ENCODE measurements at places on chromosomes 2 and 18. TPM values are rescaled to one million over a fixed set of nuclear protein-coding genes. Genes with fewer than 3 reads are reported as not detected.

- no peak overlapping the region for H3K27ac ChIP-seq
- H3K36me3 ChIP-seq: no peaks in the 10 kb centered on the region
- H3K4me3 ChIP-seq: no peak overlapping the region
- H3K27me3 ChIP-seq: no peaks in the 10 kb centered on the region
These were observed 226.8 kb upstream of the RAB6C start for GRCh38 chr2:129752686-129753085.

Gene EPB41L3
- not detected for polyA plus RNA-seq

DNA sequence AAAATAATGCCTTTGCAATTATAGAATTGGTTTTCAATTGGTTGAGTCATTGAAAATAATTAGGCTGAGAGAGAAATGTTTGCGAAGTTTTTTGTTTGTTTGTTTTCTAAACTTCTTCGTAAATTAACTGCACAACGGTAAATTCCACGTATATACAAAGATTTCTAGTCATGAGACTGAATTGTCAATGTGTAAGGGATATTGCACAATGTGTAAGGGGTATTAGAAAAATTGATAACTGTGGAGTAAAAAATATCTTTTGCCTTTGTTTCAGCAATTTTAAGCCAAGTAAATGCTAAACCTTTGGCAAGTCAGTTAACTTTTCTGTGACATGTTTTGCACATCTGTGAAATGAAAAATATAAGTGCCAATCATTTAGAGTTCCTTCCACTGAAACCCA lies 606.0 kb downstream of the TMEM182 start:
- no peaks in the 10 kb centered on the region for H3K36me3 ChIP-seq
- H3K27me3 ChIP-seq: no peaks in the 10 kb centered on the region
- H3K4me1 ChIP-seq: no peaks in the 10 kb centered on the region
- no peak overlapping the region for H3K27ac ChIP-seq

Gene ANKRD29
- not detected for polyA plus RNA-seq

DNA sequence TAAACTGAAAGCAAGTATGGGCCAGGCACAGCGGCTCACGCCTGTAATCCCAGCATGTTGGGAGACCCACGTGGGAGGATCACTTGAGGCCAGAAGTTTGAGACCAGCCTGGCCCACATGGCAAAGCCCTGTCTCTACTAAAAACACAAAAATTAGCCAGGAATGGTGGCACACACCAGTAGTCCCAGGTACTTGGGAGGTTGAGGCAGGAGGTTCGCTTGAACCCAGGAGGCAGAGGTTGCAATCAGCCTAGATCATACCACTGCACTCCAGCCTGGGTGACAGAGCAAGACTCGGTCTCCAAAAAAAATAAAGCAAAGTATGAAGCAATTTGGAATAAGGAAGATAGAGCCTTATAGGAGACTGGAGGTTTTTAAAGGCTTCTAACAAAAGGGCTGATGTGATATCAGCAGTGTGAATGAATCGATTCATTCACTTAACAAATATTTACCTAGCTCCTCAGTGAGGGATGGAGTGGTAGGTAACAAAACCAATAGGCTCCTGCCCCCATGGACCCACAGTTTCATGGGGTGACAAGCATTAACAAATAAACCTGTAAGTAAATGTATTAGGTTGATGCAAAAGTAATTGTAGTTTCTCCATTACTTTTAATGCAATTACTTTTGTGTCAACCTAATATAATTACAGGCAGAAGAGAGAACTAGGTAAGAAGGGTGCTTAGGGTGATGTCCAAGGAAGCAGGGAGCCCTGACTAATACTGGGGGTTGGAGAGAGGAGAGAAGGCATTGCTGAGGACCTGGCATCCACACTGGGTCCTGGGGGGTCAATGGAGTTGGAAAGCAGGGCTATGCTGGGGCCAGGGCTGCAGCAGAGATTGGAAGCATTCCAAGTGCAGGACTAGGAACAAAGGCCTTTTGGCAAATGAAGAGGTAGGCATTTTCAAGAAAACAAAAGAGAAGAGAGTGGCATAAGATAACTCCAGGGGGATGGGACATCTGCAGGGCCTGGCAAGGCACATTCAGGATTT lies 195.4 kb upstream of the ARL4C start:
- H3K4me1 ChIP-seq: no peaks in the 10 kb centered on the region
- DNase-seq: no peak
- H3K36me3 ChIP-seq: no peaks in the 10 kb centered on the region
- peaks cover 8% of the 10 kb centered on the region for H3K27me3 ChIP-seq
- no peak overlapping the region for H3K4me3 ChIP-seq

Gene TTN
- polyA plus RNA-seq: 0.58 TPM

DNA sequence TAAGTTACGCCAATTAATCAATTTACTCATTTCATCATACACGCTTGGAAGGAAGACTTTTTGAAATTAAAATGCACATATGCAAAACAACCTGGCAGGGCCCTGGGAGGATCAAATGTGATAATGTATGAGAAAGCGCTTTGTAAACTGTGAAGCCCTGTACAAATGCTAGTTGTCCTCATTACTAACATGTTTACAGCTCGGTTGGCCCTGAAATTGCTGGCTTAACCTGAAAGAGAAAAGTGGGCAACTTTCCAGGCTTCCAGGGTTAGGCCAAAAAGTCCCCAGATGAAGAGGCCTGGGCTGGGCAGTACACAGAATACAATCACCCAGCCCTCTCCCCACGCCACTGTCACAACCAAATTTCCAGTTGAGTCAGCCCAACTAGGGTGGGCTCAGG lies 60.2 kb downstream of the DNMT3A start:
- H3K36me3 ChIP-seq: peaks cover 16% of the 10 kb centered on the region
- H3K4me1 ChIP-seq: peaks cover 49% of the 10 kb centered on the region
- no peak overlapping the region for H3K4me3 ChIP-seq
- no peak overlapping the region for H3K27ac ChIP-seq
- DNase-seq: no peak
- peaks cover 5% of the 10 kb centered on the region for H3K27me3 ChIP-seq

DNA sequence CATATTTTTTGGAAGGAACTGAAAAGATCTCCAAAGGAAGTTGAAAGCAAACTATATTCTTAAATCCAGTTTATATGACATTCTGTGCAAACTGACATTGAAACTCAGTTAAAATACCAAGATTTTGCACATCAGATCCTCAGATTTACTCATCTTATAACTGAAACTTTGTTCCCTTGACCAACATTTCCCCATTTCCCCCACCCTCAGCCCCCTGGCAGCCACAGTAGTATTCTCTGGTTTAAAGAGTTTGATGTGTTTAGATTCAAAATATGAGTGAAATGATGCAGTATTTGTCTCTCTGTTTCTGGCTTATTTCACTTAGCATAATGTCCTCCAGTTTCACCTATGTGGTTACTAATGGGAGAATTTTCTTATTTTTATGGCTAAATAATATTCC lies 99.2 kb upstream of the ITGA4 start:
- no peak overlapping the region for H3K4me3 ChIP-seq
- DNase-seq: no peak
- peaks cover 3% of the 10 kb centered on the region for H3K36me3 ChIP-seq
- no peak overlapping the region for H3K27ac ChIP-seq
- H3K4me1 ChIP-seq: no peaks in the 10 kb centered on the region

DNA sequence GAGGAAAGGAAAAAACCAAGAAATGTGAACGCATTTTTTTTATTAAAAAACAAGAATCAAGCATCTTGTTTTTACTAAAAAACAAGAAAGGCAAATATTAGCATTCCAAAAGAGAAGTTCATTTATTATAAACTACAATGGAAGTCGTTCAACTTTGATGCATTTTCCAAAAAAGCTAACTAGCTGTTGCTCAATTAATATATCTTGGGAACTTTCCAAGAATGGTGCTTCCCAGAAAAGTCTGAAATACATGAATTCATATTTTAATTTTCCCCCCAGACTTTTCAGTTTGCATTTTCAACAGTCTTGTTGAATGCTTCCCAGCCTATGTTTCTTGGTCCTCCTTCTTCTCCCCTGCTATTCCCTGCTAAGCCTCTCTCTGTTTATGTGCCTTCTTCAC lies 7.5 kb upstream of the RND3 start:
- H3K27ac ChIP-seq: no peak overlapping the region
- H3K4me3 ChIP-seq: no peak overlapping the region
- peaks cover 2% of the 10 kb centered on the region for H3K27me3 ChIP-seq
- no peaks in the 10 kb centered on the region for H3K36me3 ChIP-seq
- H3K4me1 ChIP-seq: no peaks in the 10 kb centered on the region
- DNase-seq: no peak

Gene PJVK
- polyA plus RNA-seq: not detected

- H3K27me3 ChIP-seq: peaks cover 2% of the 10 kb centered on the region
- H3K4me3 ChIP-seq: no peak overlapping the region
- H3K4me1 ChIP-seq: no peaks in the 10 kb centered on the region
- H3K27ac ChIP-seq: no peak overlapping the region
- no peaks in the 10 kb centered on the region for H3K36me3 ChIP-seq
- DNase-seq: no peak
These were observed 250.5 kb upstream of the ATP5MC3 start for GRCh38 chr2:175432021-175432420.

GRCh38 chr2:66426244-66427111 lies 8.4 kb upstream of the MEIS1 start:
- no peaks in the 10 kb centered on the region for H3K36me3 ChIP-seq
- H3K4me1 ChIP-seq: no peaks in the 10 kb centered on the region
- no peak overlapping the region for H3K4me3 ChIP-seq
- peaks cover 7% of the 10 kb centered on the region for H3K27me3 ChIP-seq
- H3K27ac ChIP-seq: no peak overlapping the region
- no peak for DNase-seq

Gene PRR30
- not detected for polyA plus RNA-seq

DNA sequence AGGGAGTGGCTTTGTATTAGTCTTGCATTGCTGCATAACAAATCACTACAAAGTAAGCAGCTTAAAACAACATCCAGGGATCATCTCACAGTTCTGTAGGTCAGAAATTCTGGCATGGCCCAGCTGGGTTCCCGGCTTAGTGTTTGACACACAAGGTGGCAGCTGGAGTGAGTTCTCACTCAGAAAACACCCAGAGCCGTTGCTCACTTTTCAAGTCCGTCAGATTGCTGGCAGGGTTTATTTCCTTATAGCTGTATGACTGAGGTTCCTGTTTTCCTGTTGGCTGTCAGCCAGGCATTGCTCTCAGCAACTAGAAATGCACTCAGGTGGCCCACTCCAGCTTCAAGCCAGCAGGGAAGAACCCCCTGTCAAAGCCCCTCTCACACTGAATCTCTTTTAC lies 324.1 kb downstream of the CCDC178 start:
- H3K36me3 ChIP-seq: no peaks in the 10 kb centered on the region
- no peak for DNase-seq
- no peak overlapping the region for H3K27ac ChIP-seq
- no peak overlapping the region for H3K4me3 ChIP-seq
- H3K27me3 ChIP-seq: no peaks in the 10 kb centered on the region
